ENCODE measurements at places on chromosomes 2 and 18.

- no peak for DNase-seq
These were observed 68.7 kb upstream of the MC2R start for GRCh38 chr18:13984080-13984479.

DNA sequence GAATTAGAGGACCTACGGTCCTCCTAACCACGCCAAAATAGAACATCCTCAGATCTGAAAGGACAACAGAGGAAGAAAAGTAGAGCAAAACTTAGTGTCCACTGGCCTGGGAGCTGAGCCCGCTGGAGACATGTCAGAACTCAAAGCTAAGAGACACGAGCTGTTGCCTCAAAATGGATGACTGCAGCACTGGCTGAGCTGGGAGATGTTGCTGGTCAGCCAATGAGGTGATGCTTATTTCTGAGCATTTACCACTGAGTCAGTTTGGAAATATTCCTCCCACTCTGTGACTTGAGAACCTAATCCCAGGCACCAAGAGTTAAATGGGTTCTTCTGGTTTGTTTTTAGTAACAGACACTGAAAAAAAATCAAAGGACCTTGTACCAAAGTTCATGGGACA, 32.6 kb downstream of the FBXO15 start:
- no peak for DNase-seq

- no peak for DNase-seq
These were observed 146.6 kb downstream of the RDH14 start for GRCh38 chr2:18413676-18414396.

DNA sequence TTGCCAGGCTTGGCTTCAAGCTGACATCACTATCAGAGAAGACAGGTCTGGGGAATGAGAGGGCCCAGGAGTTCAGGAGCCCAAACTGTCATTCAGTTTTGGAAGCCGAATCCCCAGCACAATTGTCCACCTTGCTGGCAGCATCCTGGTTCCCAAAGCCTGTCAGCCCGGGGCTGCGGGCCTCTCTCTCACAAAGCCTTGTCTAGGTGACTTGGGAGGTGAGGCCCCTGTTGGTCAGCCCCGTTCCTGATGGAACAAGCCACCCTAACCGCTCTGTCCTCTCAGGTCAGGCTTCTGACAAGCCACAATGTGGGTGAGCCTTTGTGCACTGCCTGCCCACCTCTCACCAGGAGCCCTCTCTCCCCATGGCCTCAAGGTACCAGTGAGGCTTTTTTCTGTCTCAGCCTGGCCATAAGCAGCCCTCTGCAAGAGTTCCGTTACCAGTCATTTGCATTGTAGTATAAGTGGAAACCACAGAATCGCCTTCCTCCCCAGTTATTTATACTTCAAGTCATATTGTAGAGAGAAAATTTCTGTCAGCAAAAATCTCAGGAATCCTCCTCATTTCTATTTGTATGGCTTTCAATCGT, 100.6 kb downstream of the MSH2 start:
- no peak for DNase-seq

DNA sequence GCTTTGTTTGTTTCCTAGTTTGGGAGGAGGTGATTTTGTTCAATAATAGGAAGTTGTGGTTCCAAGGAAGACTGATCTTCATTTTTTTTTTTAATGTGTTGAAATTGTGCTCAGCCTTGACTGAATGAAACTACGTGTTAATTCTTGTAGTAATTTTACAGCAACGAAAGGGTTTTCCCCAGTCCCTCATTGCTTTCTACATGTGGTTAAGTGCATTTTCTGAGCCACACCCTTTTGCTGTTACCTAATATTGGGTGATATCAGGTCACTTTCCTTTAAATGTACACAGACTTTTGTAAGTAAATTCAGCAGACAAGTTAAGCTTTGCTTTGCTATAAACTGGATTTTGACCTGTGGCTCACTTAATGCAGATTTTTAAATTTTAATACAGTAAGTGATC, 73.6 kb downstream of the OTX1 start:
- DNase-seq = no peak

GRCh38 chr2:9673914-9674481, 43.2 kb upstream of the YWHAQ start:
- no peak for DNase-seq

- DNase-seq = no peak
These were observed 182.6 kb downstream of the BCL11A start for GRCh38 chr2:60370814-60371213.

DNA sequence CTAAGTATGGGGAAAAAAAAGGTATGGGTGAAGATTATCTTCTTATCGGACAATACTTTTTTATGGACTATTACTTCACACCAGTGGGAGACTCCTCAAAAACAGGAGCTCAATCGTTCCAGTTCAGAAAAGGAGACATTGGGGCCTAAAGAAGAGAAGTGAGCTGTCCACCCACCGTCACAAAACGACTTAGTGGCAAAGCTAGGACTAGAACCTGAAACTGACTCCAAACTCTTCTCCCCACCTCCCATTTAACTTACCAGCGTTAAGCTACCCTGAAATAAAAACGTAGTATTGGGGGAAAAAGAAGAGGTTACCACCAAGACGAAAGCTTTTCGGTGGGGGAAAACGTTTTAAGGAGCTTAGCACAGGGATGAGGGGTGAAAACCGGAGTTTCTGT, 503 bp downstream of the GTF3C3 start:
- no peak for DNase-seq

GRCh38 chr2:44269831-44270230, 5.4 kb upstream of the SLC3A1 start:
- DNase-seq = no peak

DNA sequence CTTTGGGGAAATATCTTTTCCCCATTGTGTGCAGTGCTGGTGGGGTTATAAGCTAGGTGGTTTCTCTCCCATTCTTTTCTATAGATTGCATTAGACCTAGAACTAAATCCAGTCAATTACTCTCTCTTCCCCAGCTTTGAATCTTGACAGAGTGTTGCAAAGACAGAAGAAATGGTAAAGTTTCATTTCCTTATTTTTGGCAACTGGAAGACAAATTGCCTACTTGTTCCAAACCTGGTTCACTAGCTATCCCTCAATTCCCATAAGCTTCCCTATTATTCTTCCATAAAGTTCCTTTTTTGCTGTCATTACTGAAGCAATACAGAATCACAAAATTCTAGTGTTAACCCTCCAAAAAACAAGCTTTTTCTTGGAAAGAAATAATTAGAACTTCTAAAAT, 94.0 kb upstream of the ITGA4 start:
- no peak for DNase-seq

GRCh38 chr2:60092781-60093180, 460.7 kb downstream of the BCL11A start:
- no peak for DNase-seq

GRCh38 chr2:44360749-44361329, 455 bp downstream of the PREPL start:
- DNase-seq = no peak

DNA sequence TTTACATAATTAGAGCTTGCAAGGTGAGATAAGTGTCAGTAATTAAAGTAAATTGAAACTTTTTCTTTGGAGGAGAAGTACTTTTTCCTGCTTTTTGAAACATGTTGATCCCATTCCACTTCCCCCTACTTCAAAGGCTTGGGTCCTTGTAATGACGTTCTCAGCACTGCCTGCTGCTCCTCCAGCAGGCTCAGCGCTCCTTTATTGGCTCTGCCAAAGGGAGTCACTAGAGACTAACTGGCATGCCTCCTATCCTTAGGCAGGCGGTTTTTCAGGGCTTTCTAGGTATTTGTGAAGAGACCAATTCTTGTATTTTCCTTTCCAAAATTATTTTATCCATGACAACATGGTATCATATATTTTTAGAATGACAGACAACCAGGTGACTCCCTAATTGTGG, 43.9 kb upstream of the ACADL start:
- DNase-seq = no peak

DNA sequence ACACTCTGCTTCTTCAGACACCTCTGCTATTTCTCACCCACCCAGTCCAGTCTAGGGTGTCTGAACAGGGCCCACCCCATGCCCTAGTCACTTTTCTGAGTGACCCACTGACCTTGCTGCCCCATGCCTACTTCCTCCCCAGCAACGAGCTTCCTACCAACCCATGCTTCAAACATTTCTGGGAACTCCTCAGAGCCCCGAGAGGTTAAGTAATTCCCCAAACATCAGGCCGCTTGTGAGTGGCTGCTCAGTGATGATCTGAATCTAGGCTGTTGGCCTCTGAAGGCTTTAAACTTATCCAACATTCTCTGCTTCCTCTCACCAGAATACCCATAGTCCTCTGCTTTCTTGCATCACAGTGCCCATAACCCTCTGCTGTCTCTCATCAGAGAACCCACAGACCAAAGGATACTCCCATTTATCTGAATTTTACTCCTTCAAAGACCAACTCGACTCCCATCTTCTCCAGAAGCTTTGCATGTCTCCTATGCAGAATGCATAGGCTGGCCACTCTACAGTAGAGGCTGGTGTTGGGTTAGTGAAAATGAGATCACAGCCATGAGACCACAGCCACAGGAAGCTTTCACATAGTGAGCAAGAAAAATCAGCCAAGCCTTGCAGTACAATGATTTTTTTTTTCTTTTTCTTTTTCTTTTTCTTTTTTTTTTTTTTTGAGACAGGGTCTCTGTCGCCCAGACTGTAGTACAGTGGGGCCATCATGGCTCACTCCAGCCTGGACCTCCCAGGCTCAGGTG, 309.5 kb upstream of the LYPD1 start:
- DNase-seq = no peak

- no peak for DNase-seq
These were observed 102.8 kb downstream of the SMAD7 start for GRCh38 chr18:48847807-48848486.

DNA sequence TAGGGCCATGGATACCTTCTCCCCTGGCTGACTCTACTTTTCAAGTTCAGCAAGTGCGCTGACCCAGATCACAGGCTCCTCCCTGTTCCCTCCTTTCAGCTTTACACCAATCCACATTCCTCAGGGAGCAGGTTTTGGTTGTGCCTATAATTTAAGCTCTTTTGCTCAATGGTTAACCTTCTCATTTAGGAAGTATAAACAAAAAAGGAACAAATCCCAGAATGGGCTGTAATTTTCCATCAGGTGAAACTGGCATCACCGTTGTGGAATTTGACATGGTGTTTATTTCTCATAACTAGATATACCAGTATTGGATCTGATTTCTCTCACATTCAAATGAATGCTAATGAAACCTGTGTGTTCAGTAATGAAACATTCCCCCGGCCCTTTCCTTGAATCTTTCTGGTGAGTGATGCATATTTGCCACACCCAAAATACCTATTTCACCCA, 13.6 kb downstream of the STRN start:
- no peak for DNase-seq

- no peak for DNase-seq
These were observed 193.0 kb downstream of the RAB3GAP1 start for GRCh38 chr2:135245071-135245470.

DNA sequence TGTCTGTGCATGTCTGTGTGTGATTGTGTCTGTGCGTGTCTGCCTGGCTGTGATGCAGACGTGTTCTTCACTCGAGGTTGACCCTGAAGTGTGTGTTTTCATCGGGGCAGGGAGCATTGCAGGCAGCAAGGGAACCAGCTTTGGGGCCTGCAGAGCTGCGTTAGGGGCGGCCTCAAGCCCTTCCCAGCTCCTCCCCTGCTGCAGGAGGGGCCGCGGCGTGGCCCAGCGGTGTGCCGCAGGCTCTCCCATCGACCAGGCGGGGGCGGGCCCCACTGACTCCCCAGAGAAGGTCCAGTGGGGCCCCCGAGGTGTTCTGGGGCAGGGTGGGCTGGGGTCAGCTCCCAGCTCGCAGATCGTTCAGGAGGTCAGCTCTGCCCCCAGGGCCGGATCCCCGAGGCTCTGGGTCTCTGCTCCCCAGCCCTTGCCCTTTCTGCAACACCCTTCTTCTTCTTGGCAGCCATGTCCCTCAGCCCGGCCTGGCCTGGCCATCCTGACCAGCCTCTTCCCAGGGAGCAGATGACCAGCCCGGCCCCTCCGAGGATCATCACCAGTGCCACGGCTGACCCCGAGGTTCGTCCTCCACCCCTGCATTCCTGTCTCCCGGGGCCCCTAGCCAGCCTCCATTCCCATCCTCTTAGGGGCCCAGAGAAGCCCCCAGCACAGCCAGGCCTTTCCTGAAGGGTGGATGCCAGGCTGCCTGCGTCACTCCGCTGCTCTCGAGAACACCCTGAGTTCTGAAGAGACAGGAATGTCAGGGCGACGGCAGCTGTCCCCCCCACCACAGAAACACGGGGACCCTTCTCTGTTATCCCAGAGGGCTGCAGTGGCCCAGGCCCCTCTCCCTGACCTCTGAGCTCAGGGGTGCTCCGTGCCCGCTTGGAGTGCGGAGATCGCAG, 11.1 kb upstream of the KLHL30 start:
- DNase-seq = no peak

GRCh38 chr2:29495536-29496060, 380.4 kb downstream of the CLIP4 start:
- no peak for DNase-seq

DNA sequence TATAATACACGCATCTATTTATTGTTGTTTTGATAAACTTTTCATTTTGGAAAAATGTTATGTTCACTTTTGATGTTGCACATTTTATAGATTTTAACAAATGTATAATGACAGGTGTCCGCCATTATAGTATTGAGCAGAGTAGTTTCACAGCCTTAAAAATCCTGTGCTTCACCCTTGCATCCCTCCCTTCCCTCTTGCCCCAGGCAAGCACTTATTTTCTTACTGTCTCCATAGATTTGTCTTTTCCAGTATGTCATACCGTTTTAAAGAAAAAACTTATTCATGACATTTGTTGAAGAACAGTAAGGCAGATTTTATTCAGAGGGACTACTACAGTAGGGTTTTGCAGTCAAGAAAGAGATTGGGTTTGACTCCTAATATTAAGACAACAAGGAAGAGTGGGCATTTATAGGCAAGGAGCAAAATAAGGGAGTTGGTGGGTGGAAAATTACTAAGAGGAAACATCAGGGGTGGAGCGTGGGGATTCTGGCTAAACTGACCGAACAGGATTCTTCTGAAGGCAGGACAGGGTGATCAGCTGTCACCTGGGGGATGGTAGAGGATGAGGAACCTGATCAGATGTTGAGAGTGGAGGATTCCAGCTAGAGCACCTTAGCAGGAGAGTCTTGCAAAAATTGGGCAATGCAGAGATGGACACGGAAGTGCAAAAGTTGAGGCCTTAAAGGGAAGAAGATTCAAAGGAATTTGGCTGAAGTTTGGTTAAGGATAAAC, 108.8 kb downstream of the NCK2 start:
- no peak for DNase-seq

- DNase-seq = no peak
These were observed 77.1 kb downstream of the SPRED2 start for GRCh38 chr2:65355186-65355831.

All from type B pancreatic cell (in vitro differentiated cells).